Fibroblast of lung (primary cell): ENCODE measurements at places on chromosomes 6 and 20. TPM values are rescaled to one million over a fixed set of nuclear protein-coding genes. Genes with fewer than 3 reads are reported as not detected.

- no peak for DNase-seq
Measured at GRCh38 chr6:41346441-41346840, 11.0 kb downstream of the NCR2 start.

DNA sequence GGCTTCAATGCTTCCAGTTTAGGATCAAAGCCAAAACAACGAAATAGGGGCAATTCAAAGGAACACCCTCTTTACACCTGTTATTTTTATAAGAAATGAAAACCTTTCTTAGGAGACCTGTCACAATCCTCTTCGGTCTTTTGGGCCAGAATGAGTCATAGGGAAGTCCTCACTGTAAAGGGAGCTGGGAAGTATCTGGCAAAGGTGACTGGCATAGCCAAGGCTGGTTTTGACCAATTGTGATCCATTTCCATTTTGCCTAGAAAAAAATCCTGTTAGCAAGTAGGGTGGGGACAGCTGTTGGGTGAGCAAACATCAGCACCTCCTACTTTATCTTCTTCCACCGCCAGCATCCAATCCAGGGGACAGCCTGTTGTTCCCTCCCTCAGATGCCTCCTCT is 343.2 kb upstream of the SULF2 start:
- DNase-seq = no peak

- no peak for DNase-seq
Measured at GRCh38 chr6:70315079-70315751, 12.3 kb upstream of the COL9A1 start.

GRCh38 chr20:35947489-35947888 is 6.8 kb downstream of the SCAND1 start:
- DNase-seq = peak; percentile 10

MCUR1 gene
- 11.3 and 12.4 TPM in 2 replicates for polyA plus RNA-seq

- no peak for DNase-seq
Measured at GRCh38 chr6:4903751-4904370, 100.0 kb downstream of the RPP40 start.

DNA sequence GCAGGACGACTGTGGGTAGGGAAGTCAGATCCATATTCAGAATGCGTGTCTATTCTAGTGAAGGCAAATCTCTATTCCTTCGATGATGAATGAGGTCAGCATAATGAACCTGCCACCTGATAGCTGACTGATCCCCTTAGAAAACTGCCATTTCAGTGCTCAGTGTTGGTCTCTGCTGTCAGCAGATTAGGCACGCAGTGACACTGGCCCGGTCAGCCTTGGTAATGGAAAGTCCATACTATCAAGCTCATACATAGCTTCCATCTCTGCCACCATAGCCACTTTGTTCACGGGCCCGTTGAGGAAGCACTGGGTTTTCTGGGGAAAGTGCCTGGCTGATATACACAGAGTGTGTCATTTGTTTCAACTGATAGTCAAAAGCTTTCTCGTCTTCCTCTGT is 54.0 kb downstream of the C6orf52 start:
- DNase-seq = no peak

KHDRBS2 gene
- not detected in 2 replicates for polyA plus RNA-seq

GDAP1L1 gene
- not detected in 2 replicates for polyA plus RNA-seq

DNA sequence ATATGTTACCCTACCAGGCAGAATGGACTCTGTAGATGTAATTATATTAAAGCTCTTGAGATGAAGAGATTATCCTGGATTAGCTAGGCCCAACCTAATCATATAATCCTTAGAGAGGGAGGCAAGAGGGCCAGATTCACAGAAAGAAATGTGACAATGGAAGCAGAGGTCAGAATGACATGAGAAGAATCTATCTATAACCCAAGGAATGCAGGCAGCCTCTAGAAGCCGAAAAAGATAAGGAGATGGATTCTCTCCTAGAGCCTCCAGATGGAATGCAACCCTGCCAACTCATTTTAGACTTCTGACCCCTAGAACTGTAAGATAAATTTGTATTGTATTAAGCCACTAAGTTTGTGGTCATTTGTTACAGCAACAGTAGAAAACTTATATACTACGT is 12.3 kb downstream of the PXT1 start:
- DNase-seq = peak; percentile 70

PROKR2 gene
- not detected in 2 replicates for polyA plus RNA-seq

GRCh38 chr6:30647242-30648116 is 546 bp downstream of the C6orf136 start:
- peak; percentile 37 for DNase-seq

- peak; percentile 30 for DNase-seq
Measured at GRCh38 chr6:24227556-24227955, 101.5 kb downstream of the NRSN1 start.

GRCh38 chr6:115765966-115766365 is 294.7 kb downstream of the FRK start:
- no peak for DNase-seq

- DNase-seq = peak; percentile 81
Measured at GRCh38 chr6:32176476-32177182, 745 bp upstream of the AGPAT1 start.

SALL4 gene
- polyA plus RNA-seq = 0.15 and 0.32 TPM in 2 replicates

GRCh38 chr6:37874726-37875125 is 55.2 kb downstream of the ZFAND3 start:
- DNase-seq = no peak

- no peak for DNase-seq
Measured at GRCh38 chr20:32632461-32633354, 41.0 kb downstream of the C20orf203 start.

DNA sequence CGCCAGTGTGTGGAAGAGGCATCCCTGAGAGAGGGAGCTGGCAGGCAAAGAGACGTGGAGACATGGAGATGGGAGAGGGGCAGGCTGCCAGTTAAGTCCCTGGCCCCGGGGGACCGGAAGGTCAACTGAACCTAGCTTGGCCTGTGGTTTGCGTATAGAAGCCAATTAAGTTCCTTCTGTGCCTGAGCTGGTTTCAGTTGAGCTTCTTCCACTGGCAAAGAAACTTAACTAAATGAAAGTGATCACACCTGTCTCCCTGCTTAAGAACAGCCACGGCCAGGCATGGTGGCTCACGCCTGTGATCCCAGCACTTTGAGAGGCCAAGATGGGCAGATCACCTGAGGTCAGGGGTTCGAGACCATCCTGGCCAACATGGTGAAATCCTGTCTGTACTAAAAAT is 26.7 kb upstream of the NNAT start:
- no peak for DNase-seq

SLC35B2 gene
- polyA plus RNA-seq = 89.4 and 94.1 TPM in 2 replicates

ZNF311 gene
- polyA plus RNA-seq = 0.61 and 0.89 TPM in 2 replicates

DNA sequence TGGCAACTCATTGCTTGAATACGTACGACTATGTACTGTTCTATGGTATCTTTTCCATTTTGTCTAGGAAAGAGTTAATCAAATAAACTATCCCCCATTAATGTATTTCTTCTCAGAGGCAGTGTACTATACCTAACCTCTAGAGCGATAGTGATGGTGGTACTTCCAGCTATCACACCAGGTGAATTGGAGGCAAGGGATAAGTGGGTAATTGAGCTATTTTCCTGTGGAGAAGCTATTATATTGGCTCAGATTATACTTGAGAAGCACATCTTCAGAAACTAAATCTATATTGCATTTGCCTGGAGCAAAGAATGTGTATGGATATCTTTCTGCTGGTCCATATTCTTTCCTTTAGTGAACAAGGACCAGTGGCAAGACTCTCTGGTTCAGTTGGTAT is 430.7 kb upstream of the KHDRBS2 start:
- DNase-seq = no peak

DNA sequence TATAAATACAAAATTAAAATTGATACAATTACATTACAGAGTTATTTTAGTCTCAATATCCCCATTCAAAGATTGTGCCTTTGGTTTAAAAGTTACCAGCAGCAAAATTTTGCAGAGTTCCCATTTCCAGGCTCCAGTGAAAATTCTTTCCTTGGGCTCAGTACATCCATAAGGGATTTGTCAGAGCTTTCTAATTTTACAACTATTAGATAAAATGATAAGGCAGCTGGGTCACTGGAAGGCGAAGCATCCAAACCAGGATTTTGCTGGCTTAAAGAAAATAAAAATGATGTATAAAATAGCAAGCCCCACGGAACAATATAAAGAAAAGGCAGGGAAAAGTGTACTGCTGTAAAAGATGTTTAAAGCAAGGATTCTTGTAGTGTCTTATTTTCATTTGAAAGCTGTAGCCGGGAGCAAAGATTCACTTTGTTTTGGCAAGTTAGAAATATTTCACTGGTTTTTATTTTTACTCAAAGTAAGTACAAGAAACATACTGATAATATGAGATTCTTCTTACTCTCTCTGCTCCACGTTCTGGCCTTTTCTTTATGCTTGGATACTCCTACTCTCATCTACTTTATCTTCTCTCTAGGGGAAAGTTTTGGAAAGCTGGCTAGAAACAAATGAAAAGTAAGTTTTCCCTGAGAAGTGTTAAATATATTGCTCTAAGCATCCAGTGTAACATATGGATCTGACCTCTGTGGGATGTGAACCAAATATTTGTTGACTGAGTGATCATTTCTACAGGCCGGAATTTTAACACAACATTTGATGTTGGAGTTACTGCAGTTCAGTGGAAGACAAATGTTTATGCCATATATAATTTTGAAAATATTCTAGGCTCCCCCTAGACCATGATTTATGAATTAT is 488.4 kb downstream of the PHF3 start:
- no peak for DNase-seq

SYCP2 gene
- polyA plus RNA-seq = 0.24 and 0.77 TPM in 2 replicates

DNA sequence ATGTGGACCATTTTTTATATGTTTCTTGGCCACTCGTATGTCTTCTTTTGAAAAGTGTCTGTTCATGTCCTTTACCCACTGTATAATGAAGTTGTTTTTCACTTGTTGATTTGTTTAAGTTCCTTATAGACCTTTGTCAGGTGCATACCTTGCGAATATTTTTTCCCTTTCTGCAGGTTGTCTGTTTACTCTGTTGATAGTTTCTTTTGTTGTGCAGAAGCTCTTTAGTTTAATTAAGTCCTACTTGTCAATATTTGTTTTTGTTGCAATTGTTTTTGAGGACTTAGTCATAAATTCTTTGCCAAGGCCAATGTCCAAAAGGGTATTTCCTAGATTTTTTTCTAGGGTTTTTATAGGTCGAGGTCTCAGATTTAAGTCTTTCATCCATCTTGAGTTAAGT is 66.2 kb downstream of the UNC5CL start:
- DNase-seq = no peak

DNA sequence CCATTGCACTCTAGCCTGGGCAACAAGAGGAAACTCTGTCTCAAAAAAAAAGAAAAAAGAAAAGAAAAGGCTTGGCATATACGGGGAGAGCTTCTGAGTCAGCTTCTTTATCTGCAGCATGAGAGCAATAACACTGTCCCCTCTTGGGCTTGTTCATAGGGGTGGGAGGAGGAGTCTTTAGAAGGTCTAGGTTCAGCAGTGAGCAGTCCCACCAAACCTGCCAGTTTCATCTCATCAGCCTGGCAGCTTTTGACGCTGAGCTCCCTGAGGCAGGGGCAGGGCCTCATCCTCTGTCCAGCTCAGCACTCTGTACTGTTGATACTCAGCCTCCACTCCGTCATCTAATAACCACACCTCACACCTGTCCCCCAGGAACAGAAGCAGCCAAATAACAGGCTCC is 5.6 kb upstream of the C6orf132 start:
- peak; percentile 16 for DNase-seq

- no peak for DNase-seq
Measured at GRCh38 chr20:17315407-17316231, 88.8 kb downstream of the PCSK2 start.

KCNQ5 gene
- 0.74 and 3.1 TPM in 2 replicates for polyA plus RNA-seq

DNA sequence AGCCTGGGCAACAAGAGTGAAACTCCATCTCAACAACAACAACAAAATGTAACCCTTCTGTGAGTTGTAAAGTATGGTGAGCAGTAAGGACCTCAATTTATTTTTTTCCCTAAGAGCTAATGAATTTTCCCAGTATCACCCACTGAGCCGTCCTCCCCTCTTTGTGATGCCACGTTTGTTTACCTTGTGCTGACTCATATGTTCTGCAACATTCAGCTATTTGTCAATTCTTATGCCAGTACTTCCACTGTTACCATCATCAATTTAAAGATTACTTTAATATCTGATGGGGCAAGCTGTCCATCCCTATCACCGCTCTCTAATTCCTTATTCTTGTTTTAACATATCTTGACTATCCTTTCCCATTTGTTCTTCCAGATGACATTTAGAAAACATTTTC is 37.5 kb downstream of the MAK start:
- peak; percentile 39 for DNase-seq

DNA sequence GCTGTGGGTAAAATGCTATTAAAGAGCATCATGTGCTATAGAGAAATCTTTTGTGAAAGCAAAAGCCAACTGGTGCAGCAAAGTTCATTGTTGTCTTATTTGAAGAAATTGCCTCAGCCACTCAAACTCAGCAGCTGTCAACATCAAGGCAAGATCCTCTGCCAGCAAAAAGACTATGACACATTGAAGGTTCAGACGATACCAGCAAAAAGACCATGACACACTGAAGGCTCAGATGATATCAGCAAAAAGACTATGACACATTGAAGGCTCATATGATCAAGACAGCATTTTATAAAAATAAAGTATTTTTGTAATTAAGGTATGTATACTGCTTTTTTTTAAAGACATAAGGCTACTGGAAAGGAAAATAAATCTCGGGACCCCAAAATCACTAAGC is 118.4 kb upstream of the RUNX2 start:
- DNase-seq = no peak

RTEL1 gene
- polyA plus RNA-seq = 4.7 and 11.5 TPM in 2 replicates

DNA sequence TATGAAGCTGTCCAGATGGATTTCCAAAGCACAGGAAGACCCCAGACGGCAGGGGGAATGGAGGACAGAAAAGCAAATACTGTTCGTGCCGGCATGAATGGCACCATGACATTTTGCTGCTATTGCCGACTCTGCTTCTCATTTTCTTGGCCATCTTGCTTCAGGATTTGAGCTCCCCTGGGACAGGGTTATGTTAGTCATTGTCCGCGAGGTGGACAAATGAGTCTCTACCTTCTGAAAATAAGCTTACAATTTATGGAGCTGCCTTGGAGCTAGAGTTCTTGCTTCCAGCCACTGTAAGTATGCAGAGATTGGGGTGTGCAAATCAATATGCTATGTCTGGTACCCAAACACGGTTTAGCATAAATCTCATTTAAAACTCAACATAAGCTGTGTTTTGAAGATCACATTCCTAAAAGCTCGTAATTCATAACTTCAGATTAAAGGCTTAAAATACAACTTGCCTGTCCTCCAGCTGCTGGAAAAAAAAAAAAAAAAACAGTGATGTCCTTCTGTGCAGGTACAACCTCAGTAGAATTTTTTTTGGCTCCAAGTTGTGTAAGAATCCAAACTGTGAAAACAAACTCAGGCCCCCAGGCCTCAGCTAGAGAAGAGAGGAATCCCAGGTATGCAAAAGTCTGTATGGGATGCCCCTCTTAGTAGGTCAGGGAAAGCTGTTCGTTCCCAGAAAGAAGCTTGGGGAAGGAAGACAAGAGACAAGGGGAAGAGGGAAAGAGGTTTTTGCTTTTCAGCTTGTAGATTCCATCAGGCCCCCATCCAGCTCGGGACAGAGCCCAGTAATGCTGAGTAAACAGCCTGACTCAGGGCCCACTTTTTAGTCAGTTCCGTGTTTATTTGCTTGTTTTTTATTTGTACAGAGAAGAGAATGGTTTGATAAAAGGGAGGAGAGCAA is 184.2 kb upstream of the FOXA2 start:
- no peak for DNase-seq

NR2E1 gene
- not detected in 2 replicates for polyA plus RNA-seq
